ENCODE measurements at places on chromosomes 16 and 17.

GRCh38 chr16:59886021-59886420 is 1151.9 kb upstream of the GOT2 start:
- DNase-seq: peak; percentile 91

DNA sequence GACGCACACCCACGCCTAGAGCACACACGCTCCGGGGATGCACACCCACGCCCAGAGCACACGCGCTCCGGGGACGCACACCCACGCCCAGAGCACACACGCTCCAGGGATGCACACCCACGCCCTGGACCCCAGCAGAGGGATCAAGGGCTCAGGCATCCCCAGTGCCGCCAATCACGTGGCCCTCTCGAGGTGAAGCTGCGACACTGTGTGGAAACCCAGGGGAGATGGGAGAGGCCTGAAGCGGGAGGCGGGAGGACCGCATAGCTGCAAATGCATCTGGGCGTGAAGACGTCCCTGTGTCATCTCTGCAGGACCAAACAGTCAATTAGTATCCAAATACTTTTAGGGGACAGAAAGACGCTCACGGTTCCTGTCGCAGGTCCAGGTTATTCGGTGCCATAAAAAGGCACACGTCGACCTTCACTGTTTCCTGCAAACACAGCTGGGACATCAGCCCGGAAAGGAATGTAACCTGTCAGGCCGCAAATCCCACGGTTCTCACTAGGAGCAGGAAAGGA is 56.4 kb downstream of the TBC1D16 start:
- no peak for DNase-seq

- DNase-seq: peak; percentile 21
Observed at GRCh38 chr17:56939869-56940484, 20.9 kb downstream of the COIL start.

- no peak for DNase-seq
Observed at GRCh38 chr17:6428207-6428965, 6.5 kb downstream of the AIPL1 start.

GRCh38 chr17:60095381-60095780 is 16.7 kb upstream of the HEATR6 start:
- DNase-seq: no peak

DNA sequence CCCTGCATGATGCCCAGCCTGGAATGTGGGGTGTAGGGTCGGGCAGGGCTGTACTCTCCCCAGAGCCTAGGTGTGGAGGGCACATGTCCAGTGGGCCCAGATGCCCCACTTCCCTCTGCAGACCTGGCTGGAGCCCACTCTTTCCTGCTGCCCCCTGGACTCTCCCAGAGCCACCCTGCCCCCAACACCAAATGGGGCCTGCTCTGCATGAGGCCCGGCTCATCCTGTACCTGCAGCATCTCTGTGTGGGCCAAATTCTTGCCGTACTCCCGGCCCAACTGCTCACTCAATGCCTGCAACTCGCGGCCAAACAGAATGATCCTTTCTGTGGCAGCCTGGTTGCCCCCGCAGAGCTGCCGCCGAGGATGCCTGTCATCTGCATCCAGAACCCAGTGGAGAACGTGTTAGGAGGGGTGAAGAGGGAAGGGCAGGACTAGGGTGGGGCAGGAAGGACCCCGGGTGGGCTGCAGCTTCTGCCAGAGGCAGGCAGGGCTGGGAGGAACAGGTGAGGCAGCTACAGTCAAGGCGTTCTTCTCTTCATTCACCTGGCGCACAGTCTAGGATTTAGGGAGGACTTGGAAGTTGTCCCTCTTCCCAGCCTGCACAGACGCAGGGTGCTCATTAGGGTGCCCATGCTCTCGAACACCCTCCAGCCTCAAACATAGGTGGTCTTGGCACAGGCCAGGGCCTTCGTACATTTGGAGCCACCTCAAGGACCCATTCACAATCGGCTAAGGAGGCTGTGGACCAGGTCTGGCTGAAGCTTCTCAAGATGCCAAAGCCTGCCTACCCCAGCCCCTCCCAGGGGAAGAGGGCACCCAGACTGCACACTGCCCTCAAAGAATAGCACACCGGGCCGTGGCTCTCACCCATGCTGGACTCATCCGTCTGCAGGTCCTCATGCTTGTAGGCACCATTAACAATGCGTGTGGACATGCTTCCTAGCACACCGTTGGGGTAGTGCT is 8.7 kb upstream of the GFOD2 start:
- no peak for DNase-seq

DNA sequence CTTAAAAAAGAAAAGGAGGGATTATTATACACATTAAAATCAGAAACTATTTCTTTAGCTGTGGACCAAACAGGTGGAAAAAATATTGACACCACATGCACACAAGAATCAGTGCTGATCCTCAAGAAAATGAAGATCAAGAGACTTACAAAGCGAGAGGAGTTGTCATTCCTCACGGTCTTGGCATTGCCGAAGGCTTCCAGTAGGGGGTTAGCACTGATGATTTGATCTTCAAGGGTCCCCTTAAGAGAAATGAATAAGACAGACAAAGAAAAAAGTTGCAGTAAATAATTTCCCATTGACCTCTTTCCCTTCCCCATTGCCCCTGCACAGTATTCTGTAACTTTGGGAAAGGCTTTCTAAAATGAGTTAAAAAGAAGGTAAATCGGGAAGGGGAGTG is 6.0 kb downstream of the MYH4 start:
- DNase-seq: no peak

GRCh38 chr16:81588326-81589081 is 143.9 kb downstream of the CMIP start:
- no peak for DNase-seq

DNA sequence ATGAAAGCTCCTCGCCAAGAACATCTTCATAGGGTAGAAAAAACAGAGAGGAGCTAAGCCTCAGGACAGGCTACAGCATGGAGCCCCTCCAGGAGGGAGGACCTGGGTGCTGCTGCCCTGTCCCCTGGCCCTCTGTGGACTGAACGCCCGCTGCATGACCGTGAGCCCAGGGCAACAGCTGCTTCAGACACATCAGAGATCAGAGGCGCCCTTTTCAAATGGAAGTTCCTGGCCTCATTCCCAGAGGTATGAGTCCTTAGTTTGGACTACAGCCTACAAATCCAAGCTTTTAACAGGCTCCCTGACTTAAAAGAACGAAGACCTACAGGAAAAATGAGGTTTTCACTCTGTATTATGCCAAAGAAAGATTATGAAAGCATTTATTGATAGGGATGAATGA is 48.5 kb downstream of the ZNF18 start:
- DNase-seq: peak; percentile 82

GRCh38 chr17:8152112-8152775 is at the start of gene PER1:
PER1 (minus strand) TSS chr17:8152404; CDS start chr17:8150706, 1,698 bp downstream.
- peak; percentile 93 for DNase-seq

- no peak for DNase-seq
Observed at GRCh38 chr17:58281511-58282011, 826 bp upstream of the MPO start.

GRCh38 chr17:79469646-79470045 is 141.2 kb downstream of the RBFOX3 start:
- DNase-seq: no peak

- DNase-seq: no peak
Observed at GRCh38 chr17:17365476-17366110, 62.4 kb downstream of the NT5M start.

DNA sequence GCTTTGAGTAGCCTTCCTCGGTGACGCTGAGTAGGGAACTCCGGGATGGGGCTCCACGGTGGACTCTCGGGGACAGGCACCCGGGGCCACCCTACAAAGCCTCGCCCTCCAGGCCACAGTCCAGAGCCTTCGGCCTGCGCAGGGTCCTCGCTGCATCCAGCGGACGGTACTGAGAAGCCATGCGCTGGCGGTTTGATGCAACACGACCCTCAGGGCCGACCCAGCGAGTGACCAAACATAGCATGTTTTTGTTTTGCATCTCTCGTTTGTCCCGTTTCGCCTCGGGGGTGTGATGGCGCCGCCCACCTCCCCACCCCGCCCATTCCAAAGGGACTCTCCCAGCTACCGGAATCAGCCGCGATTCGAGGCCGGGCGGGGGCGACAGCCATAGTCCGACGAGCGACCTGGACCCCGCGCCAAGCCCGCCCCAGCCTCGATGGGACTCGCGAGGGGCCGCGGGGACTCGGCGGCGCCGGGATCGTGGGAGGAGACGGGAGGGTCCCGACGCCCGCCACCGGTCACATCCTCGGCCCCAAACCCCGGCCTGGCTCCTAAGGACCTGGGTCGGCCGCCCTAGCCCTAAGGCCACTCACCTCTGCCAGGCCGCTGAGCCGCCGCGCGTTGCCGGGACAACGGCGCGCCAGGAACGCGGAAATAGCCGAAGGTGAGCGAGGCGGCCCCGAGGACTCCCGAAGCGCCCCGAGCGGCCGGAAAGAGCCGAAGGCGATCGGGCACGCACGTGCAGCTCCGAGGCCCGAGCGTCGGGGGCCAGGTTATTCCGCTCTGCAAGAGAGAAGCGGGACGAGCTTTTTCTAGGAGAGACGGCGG is 1.6 kb downstream of the IFT140 start:
- DNase-seq: peak; percentile 64

DNA sequence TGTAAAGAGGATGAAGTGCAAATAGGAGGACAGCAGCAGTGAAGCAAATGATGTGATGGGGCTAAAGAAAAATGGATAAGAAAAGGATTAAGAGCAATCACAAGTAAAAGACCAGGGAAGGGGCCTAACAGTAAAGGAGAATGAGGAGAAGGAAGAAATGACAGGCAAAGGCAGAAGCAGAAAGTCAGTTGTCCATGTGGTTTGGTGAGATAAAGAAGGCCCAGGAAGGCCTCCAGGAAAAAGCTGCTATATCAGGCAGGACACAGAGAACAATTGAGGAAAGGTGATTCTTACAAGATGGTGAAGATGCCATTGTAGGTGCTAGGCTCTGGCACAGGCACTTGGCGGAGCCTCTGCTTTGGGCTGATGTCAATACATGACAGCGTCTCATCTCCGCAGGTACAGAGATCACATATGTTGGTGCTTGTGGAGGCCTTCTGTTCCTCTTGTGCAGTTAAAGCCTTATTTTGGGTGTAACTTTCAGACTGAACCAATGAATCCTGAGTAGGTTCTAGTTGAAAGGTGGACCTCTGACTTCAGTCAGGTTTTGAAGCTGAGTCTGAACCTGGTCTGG is 18.1 kb downstream of the RDM1 start:
- no peak for DNase-seq

- DNase-seq: no peak
Observed at GRCh38 chr17:82091264-82092066, 6.6 kb downstream of the FASN start.

DNA sequence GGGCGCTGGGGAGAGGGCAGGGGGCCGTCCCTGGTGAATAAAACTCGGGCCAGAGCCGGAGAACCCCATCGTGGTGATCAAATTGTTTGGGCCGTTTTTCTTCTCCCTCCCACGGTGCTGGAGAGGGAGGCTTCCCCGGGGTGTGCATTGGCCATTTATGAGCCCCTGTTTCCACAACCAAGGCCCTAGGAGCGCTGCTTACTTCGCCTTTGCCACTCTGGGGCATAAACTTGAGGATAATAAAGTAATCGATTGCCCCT is 544 bp downstream of the CCP110 start:
- no peak for DNase-seq

DNA sequence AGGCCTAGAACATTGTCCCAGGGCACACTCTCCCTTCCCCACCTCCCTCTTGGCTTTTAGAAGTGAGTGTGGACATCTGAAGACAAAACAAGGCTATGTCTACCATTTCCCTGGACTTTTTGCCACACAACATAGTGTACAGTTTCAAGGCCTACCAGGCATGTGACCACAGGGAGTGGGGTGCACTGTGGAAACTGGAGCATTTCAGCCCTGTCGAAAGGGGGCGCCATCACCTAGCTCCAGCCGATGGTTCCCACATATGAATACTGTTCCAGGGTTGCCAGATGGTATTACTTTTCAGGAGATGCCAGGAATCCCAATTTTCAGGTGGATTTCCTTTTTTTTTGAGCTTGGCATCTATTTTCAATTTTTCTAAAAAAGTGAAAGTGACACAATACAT is 140.7 kb downstream of the KATNIP start:
- no peak for DNase-seq

GRCh38 chr16:47604306-47604705 is 143.2 kb downstream of the PHKB start:
- DNase-seq: no peak

DNA sequence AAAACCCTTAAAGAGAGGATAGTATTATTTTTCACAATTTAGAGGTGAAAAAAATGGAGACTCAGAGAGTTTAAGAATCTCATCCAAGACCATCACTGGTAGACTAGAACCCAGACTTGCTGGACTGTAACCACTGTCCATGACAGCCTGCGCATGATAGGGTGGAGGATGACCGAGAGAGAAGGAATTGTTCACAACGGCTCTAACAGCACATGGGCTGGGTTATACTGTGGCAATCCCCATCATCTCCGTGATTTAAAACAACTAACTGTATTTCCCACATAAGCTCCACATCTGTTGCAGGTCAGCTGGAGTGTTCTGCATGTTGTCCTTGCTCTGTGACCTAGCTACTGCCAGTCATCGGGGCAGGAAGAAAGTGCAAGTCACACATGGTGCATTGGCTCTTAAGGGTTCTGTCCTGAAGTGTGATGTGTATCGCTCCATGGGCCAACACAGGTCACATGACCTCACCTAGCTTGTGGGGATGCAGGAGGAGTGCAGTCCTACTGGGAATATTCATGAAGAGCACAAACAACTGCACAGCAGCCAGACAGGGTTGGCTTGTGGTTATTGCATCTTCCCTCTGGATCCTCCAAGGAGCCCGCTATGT is 131.2 kb upstream of the MPHOSPH6 start:
- no peak for DNase-seq

- no peak for DNase-seq
Observed at GRCh38 chr17:75295201-75296158, 6.2 kb upstream of the SLC25A19 start.

DNA sequence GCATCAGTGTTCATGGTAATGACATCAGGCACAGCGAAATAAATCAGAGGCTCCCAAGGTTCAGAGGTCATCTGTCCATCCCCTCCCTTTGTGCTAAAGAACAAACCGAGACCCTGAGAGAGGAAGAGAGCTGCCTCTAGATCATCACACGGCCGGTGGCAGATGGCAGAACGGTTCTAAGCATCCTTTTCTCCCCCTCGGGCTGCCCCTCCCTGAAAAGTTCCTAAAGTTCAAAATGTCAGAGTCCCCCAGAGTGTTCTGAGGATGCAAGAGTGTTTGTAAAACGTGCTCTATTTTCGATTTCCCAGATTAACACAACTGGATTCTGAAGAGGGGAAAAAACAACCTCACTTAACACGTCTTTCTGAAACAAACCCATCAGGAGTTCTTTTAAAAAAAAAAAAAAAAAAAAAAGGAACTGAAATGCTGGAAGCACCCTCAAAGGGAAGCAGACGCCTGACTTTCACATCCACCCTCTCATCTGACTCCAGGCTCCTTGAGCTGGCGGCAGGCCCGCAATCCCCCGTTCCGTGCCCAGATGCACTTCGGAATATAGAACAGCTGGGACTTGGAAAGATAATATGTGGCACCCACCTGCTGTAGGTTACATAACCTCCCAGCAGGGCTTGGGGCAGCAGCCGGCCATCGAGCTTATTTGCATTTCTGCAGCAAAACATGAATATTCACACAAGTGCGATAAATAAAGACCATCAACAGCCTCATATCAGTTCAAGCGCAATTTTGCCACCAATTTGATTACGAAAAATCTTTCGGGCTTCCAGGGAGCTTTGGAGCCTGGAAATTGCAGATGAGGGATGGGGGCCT is 115.5 kb upstream of the SMURF2 start:
- no peak for DNase-seq

GRCh38 chr16:27228045-27228444 is 24.7 kb downstream of the KDM8 start:
- DNase-seq: no peak

Measured in stromal cell of bone marrow (primary cell).